Umbilical cord (tissue), 2 donors: ENCODE measurements at places on chromosomes 5 and 9. TPM values are rescaled to one million over a fixed set of nuclear protein-coding genes. Genes with fewer than 3 reads are reported as not detected.
A peak's percentile ranks its signal among the peaks of the same experiment; 100 is the strongest.

DNA sequence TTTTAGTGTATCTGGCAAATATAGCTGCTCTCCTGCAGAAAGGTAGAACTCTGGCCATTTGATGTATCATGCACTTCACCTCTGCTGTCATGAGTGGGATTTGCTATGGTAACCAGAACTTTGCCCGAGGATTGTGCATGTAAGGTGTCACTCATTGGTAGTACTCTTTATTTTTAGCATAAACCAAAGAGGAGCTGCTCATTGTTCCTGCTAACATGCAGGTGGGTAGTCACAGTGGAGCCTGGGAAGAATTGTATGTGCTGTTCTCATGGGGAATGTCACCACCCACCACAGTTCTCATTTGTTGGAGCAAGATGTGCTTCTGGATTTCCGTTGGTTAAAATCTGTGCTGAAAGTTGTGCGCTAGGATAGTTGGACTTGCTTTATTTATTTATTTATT is 12.3 kb downstream of the PDZD2 start:
- no peak for DNase-seq

The IL13 gene
- total RNA-seq, result not detected

DNA sequence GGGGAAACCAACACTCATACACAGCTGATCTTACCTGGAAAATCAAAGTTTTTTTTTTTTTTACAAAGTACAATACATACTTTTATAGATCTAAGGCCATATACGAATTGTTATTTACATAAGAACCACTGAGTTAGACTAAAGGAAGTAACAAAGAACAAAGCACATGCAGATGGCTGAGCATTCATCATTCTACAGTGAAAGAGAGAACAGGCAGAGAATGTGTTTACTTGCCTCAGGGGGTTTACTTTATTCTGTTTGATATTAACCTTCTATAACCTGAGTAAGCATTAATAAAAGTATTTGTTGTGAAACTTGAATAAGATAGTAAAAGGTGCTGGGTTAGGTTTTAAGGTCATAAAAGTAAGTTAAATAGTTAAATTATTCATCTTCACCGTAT is 54.7 kb downstream of the SLC38A9 start:
- DNase-seq, result no peak

DNA sequence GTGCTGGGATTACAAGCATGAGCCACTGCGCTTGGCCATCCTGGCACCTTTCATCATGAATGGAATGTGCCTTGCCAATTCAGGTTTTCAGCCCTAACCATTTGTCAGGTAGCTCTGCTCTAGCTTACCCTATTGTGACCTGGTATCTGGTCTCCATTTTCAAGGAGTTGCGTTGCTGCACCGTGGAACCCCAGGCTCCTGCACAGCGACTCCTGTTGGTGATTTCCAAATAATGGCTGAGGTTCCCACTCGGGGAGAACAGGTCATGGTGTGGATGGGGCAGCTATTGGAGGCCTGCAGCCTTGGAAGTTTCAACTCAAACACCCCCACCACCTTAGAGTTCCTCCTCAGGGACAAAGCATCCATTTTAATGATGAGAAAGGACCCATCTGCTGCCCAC is 18.7 kb upstream of the CTSV start:
- DNase-seq, result no peak

The CA9 gene
- 13.0 TPM for total RNA-seq

The ZNF483 gene
- 14.2 TPM for total RNA-seq

The NXNL2 gene
- total RNA-seq, result not detected

DNA sequence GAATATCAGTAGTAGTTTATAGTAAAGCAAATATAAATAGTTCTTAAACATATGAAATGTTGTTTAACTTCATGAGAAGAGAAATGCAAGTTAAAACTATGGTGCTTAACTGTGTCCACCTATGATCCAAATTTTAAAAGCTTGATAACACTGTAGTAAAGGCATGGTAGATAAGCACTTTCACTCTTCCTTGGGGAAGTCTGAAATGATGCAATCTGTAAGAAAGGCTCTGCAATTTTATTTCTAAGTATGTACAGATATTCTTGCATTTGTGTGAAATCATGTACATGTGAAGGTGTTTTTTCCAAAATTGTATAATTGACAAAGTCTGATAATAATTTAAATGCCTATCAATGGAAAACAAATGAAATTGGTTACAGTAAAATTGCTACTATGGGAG is 66.9 kb downstream of the SYK start:
- DNase-seq, result no peak

The RPS14 gene
- 1,414 TPM for total RNA-seq

GRCh38 chr9:110703669-110704068 is 35.1 kb downstream of the MUSK start:
- DNase-seq, result no peak

The ST8SIA4 gene
- total RNA-seq, result 13.5 TPM

DNA sequence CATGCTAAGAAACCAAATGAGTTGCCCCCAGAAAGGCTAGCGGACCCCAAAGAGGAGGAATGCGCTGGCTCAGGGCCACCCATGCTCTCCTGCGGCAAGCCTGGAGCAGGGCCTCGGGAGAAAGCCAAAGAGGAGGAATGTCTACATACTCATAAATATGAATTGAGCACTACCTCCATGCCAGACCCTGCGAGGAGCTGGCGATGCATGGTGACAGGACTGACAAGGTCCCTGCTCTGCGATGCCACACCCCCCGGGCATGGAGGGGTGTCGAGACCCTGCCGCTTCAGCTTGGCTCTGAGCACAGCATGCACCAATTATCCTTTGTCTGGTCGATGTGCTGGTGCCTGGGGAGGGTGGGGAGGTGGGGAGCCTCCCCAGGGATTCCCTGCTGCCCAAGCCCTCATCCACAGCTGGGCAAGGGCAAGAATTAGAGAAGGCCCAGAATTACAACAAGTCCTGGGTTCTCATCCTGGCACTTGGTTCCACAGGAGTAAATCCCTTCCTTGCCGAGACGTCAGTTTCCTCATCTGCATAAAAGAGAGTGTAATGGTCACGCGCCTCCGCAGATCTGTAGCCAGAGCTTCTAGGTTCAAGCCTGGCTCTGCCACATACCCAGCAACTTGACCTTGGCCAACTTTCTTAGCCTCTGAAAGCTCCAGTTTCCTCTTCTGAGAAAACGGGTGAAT is 74.4 kb downstream of the FAM114A2 start:
- no peak for DNase-seq

GRCh38 chr5:77847814-77848290 is 71.7 kb upstream of the TBCA start:
- DNase-seq, result no peak

The PCDHB11 gene
- total RNA-seq, result 5.1 TPM

GRCh38 chr5:157271740-157272271 is 5.9 kb downstream of the CYFIP2 start:
- DNase-seq, result no peak

The POLE3 gene
- 42.4 TPM for total RNA-seq

The PTGES gene
- total RNA-seq, result 50.8 TPM

DNA sequence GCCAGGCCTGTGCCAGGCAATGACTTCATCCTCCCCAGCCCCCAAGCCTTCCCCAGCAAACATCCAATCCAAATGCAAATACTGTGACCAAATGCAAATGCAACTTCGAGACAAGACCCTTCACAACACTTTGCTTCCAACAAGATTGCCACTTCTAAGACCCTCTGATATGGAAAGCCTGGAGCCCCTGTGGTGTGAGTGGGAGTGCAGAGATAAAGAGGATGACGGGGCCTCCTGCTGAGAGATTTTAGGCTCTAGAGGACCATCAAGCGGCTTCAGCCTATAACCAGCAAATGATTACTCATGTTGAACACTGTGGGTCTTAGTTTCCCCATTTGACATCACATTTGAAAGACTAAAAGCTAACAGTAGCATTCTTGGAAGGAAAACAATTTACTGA is 46.6 kb upstream of the GABRP start:
- DNase-seq, result no peak

The IFNE gene
- 11.1 TPM for total RNA-seq

The ZBED3 gene
- 15.2 TPM for total RNA-seq

The HTR1A gene
- not detected for total RNA-seq

The RNF38 gene
- total RNA-seq, result 20.2 TPM

DNA sequence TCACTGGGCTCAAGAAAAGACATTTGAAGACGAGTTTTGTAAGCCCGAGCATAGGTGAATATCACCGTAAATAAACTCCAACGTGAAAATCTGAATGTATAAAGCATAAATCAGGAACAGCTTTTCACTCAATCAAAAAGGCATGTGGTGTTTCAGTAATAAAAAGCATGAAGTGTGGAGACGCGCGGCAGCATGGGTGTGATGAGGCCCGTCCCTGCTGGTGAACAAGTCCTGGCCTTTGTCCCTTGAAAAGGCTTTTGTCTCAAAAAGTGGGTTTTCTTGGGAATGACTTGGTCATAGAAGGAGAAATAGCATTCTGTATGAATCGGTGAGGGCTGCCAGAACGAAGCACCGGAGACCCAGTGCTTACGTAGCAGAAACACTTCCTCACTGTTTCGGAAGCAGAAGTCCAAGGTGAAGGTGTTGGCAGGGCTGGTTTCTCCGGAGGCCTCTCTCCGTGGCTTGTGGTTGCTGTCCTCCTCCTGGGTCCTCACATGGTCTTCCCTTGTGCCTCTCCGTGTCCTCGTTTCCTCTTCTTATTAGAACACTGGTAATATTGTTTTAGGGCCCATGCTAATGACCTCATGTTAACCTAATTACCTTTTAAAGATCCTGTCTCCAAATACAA is 24.9 kb downstream of the ROPN1L start:
- DNase-seq, result no peak

DNA sequence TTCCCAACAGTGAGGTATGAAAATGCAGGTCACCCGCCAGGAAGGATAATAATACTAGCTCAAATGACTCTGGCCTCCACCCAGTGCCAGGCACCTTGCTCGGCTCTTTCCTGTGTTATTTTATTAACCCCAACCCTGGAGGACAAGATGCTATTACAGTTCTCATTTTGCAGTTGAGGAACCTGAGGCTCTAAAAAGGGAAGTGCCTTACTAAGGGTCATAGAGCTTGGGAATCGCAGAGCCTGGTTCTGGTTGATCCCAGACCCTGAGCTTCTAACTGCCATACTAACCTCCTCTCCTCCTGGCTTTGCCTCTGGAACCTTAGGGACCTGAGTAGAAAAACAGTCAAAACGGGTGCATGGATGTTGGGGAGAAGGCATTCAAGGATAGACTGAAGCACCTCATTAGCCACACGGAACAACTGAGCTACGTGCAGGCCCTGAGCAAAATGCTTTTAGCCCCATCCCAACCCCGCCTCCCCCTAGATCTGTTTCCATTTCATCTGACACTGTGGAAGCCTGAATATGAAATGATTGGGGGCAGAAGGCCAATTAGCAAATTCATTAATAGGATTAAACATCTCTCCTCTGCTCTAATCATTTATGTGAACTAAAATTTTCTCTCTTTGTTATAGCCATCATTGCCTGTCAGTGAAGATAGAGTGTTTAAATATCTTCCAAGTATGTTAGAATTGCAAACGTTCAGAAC is 7.9 kb downstream of the KCNIP1 start:
- no peak for DNase-seq

- peak; percentile 0 for DNase-seq
Observed at GRCh38 chr5:8458038-8458383, 589.1 kb downstream of the MTRR start.

GRCh38 chr9:78574354-78575045 is 277.6 kb downstream of the PSAT1 start:
- no peak for DNase-seq

GRCh38 chr9:96599298-96599697 is 20.3 kb downstream of the CDC14B start:
- no peak for DNase-seq

DNA sequence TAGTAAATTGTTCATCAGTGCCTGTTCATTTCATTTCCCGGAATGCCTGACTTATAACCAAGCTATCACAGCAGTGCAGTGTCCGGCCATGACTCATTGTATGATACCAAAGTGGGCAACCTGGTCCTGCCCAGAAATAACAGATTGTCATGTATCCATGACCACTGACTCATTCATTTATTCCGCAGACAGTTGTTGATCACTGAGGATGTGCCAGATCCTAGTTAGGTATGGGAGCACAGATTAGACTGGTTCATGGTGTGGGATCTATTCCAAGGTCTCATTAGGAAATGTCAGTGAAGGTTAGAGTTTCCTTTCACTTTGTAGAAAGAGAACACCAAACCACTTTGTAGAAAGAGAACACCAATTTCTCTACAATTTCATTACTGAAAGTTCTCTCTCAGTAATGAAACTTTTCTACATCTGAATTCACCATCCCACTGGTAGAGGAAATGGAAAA is 8.7 kb downstream of the NREP start:
- DNase-seq, result no peak

GRCh38 chr9:133057006-133057405 is 4.8 kb upstream of the CEL start:
- DNase-seq, result no peak

GRCh38 chr5:180820788-180821321 is 18.2 kb upstream of the MGAT1 start:
- no peak for DNase-seq

The PNPLA7 gene
- 4.3 TPM for total RNA-seq

- DNase-seq, result no peak
Observed at GRCh38 chr5:42950116-42950455, 90.0 kb downstream of the ANXA2R start.

The PPIC gene
- total RNA-seq, result 160 TPM

The ACTBL2 gene
- 3.1 TPM for total RNA-seq

DNA sequence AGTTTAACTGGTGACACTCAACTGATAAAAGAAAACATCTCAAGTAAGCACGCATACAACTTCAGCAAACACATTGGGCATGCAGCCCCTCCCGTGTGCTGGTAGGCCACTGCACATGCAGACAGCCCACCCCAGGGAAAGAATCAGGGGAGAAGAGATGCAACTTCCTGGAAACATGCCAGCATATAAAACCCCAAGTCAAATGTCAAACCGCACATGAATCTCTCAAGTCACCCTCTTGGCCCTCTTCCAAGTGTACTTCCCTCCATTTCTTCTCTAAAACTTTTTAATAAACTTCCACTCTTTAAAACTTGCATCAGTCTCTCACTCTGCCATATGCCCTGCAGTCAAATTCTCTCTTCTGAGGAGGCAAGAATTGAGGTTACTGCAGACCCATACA is 732.7 kb downstream of the SEMA5A start:
- no peak for DNase-seq

DNA sequence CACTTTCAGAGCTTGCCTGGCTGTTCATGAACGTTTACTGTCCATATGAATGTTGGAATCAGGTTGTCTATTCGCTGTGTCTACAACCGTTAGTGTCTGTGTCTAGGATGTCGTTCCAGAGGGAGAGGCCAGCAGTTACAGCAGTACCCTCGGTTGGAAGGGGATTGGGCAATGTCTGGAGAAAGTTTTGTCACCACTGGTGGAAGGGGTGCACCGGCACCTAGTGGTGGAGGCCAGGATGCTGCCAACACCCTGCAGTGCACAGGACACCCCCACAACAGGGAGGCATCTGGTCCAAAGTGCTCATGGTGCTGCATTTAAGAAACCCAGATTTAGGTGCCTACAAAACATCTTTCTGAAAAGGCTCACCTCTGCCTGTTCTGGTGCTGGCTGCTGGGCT is 220.7 kb downstream of the FANCC start:
- DNase-seq, result no peak
